ENCODE measurements at places on chromosomes 11 and 22. TPM values are rescaled to one million over a fixed set of nuclear protein-coding genes. Genes with fewer than 3 reads are reported as not detected.
A peak's percentile ranks its signal among the peaks of the same experiment; 100 is the strongest.

- no peak for DNase-seq
- H3K27ac ChIP-seq = no peak overlapping the region
- H3K27me3 ChIP-seq = peaks cover 25% of the 10 kb centered on the region
- H3K4me3 ChIP-seq = no peak overlapping the region
- no peaks in the 10 kb centered on the region for H3K36me3 ChIP-seq
Observed at GRCh38 chr11:127255209-127255608, 254.6 kb upstream of the KIRREL3 start.

The MMP1 gene
- total RNA-seq = 610 TPM

- H3K36me3 ChIP-seq = no peaks in the 10 kb centered on the region
- H3K27me3 ChIP-seq = peaks cover 17% of the 10 kb centered on the region
- H3K4me1 ChIP-seq = no peaks in the 10 kb centered on the region
- no peak for DNase-seq
- no peak overlapping the region for H3K4me3 ChIP-seq
- H3K27ac ChIP-seq = no peak overlapping the region
Observed at GRCh38 chr11:60803273-60803936, 18.3 kb downstream of the MS4A10 start.

GRCh38 chr11:100719809-100720221 lies 32.7 kb downstream of the ARHGAP42 start:
- no peaks in the 10 kb centered on the region for H3K27me3 ChIP-seq
- H3K27ac ChIP-seq = no peak overlapping the region
- H3K4me1 ChIP-seq = peaks cover 42% of the 10 kb centered on the region
- H3K4me3 ChIP-seq = no peak overlapping the region
- DNase-seq = peak; percentile 72
- no peaks in the 10 kb centered on the region for H3K36me3 ChIP-seq

DNA sequence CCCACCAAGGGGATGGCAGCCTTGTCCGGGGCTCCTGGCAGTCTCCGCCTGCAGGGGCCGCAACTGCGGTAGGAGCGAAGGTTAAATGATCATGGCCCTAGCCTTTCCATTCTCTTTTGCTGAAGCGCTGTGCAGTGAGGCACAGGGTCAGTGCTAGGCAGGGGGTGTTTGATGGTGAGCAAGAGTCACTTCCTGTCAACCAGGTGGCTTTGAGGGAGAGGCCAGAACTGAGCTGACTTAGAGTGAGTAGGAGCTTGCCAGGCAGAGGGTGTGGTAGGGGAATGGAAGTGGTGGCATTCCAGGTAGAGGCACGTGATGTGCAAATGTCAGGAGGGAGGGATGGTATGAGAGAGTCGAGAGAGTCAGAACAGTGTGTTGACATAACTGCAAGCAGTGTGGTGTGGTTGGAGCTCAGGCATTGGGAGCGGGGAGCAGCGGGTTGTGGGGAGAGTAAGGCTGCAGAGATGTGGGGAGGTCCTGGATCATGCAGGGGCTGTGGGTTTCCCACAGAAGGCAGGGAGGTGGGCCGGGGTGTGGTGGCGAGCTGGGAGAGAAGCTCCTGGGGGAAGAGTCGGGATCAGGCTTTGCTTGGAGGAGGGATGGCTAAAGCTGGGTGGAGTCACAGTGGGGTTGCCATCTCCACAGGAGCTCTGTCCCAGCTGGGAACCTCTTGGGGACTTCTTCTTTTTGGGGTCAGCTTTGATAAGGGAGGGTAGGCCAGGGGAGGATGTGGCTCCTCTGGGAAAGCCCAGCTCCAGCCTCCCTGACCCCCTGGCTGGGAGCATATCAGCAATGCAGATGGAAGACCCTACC lies 33.3 kb downstream of the AMPD3 start:
- no peak for DNase-seq
- H3K36me3 ChIP-seq = no peaks in the 10 kb centered on the region
- H3K4me1 ChIP-seq = no peaks in the 10 kb centered on the region
- no peaks in the 10 kb centered on the region for H3K27me3 ChIP-seq
- H3K27ac ChIP-seq = no peak overlapping the region

GRCh38 chr11:30914143-30914762 lies 328.1 kb upstream of the MPPED2 start:
- H3K27me3 ChIP-seq = peaks cover 14% of the 10 kb centered on the region
- no peak overlapping the region for H3K4me3 ChIP-seq
- H3K27ac ChIP-seq = no peak overlapping the region
- no peaks in the 10 kb centered on the region for H3K4me1 ChIP-seq
- H3K36me3 ChIP-seq = no peaks in the 10 kb centered on the region
- DNase-seq = peak; percentile 94

The GNAZ gene
- total RNA-seq = 8.0 TPM

DNA sequence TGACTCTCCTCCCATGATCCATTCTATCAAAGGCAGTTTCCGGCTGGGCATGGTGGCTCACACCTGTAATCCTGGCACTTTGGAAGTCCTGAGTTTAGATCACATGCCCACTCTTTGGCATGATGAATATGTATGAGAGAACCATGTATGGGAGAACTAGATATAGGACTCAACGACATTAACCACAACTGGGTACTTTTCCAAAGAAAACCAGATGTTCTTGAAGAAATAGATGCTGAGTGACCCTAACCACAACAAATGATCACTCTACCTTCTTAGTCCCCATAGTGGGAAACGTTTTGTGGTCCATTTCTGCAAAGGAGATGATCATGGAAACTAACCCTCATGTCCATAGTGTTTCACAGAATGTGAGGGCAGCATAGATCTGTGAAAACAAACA lies 13.6 kb downstream of the FJX1 start:
- DNase-seq = no peak
- peaks cover 32% of the 10 kb centered on the region for H3K4me1 ChIP-seq
- no peaks in the 10 kb centered on the region for H3K36me3 ChIP-seq

Data from A673 (cell line).